Choroid plexus epithelial cell (primary cell): ENCODE measurements at places on chromosomes 4 and X.
A peak's percentile ranks its signal among the peaks of the same experiment; 100 is the strongest.

- no peak for DNase-seq
These were observed 216.6 kb downstream of the NR3C2 start for GRCh38 chr4:148225639-148226038.

DNA sequence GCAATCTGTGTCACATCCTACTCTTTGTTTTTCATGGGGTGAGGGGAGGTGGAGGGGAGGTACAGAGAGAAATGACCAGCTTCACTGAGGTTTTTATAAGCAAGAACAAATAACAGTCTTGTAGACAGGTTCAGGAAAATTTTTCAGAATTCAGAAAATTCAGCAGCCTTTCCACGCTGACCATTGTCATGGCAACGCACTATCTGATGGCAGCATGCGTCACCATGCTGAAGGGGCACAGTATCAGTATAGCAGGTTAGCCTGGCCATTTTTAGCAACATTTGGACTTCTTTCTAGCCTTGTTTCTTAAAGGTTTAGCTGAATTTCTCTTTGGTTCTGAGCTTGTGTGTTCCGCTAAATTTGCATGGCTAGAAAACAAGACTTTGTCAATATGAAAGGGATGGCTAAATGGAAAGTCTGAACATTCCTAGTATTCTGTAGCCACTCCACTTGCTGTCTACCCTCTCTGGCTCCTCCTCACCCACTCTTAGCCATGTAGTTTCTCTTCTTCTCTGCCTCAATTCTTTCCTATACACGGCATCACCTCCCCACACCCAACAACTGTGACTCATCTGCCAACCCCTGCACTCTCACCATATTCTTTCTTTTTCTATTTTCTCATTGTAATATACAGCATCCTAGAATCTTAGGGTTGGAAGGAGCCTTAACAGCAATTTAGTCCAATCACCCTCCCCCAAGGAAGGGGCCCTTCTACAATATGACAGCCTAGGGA, 42.7 kb upstream of the CITED1 start:
- DNase-seq = no peak

GRCh38 chr4:62531731-62532130, 1331.6 kb downstream of the ADGRL3 start:
- DNase-seq = no peak

DNA sequence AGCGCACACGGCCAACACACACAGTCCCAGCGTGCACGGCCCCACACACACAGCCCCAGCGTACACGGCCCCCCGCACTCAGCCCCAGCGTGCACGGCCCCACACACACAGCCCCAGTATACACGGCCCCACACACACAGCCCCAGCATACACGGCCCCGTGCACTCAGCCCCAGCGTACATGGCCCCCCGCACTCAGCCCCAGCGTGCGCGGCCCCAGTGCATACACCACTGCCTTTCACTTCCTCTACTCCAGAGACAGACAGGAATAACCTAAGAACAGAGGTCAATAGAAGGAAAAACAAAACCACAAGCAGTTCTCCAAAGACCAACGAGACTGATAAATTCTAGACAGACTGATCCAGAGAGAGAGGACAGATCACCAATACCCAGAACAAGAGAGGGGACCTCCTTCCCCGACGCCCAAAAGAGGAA, 17.1 kb downstream of the GAK start:
- peak; percentile 34 for DNase-seq

DNA sequence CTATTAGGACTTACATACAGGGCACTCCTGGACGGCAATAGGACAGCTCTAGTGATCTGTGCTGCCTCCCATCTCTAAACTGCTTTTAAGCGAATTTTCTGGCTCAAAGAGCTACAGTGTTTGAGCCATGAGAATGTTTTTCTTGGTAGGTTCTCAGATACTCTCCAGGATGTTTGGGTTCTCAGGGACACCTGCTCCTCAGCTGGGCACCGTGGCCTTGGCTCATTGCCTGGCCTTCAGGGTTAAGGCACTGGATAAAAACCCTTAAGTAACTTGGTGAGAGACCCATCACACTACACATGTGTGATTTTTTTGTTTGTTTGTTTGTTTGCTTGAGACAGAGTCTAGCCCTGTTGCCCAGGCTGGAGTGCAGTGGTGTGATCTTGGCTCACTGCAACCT, 38.5 kb upstream of the HERC5 start:
- peak; percentile 9 for DNase-seq

- no peak for DNase-seq
These were observed 480.9 kb upstream of the IGFBP7 start for GRCh38 chr4:57591073-57591472.

DNA sequence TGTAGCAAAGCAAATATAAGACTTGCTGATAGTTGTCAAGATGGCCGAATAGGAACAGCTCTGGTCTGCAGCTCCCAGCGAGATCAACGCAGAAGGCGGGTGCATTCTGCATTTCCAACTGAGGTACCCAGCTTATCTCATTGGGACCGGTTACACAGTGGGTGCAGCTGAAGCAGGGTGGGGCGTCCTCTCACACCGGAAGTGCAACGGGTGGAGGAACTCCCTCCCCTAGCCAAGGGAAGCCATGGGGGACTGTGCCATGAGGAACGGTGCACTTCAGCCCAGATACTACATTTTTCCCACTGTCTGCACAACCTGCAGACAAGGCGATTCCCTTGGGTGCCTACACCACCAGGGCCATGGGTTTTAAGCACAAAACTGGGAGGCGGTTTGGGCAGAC, 382.3 kb upstream of the EMCN start:
- no peak for DNase-seq

GRCh38 chr4:141659539-141659938, 23.2 kb downstream of the IL15 start:
- DNase-seq = peak; percentile 34

DNA sequence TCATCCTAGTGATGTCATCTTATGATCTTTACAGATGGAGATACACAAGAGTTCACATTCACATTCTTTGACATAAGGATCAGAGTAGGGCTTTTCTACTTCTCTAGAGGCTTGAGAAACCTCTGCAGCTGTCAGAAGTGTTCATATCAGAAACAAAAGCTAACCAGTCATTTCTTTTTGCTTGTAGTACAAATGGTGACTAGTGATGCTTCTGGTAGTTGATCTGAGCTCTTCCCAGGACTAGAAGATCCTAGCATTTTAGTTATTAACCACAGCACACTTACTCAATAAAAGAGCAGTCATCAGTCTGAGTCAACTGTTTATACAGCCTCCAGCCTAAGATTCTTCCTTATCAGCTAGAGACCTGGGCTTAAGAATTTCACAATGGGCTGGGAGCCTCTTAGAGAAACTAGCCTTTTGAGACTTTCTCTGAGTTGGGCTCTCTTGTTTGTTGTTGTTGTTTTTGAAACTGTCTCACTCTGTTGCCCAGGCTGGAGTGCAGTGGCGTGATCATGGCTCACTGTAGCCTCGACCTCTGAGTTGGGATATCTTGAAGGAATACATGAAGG, 84.1 kb downstream of the TMEM164 start:
- DNase-seq = peak; percentile 93

GRCh38 chr4:138242834-138243156, 646 bp upstream of the SLC7A11 start:
- DNase-seq = no peak

DNA sequence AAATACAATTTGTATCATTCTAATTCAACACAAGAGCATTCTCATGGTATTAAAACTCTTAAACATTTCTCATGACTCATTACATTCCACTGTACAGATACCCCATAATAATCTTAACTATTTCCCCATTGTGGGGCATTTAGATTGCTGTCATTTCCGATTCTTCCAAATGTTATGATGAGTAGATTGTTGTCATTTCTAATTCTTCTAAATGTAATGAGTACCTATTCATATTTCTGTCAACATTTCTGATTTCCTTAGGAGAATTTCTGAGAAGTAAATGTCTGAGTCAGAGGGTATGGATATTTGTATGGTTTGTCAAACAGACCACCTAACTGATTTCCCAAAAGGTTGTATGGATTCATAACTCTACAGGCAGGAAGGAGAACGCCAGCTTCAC, 8.3 kb downstream of the S100G start:
- peak; percentile 61 for DNase-seq

DNA sequence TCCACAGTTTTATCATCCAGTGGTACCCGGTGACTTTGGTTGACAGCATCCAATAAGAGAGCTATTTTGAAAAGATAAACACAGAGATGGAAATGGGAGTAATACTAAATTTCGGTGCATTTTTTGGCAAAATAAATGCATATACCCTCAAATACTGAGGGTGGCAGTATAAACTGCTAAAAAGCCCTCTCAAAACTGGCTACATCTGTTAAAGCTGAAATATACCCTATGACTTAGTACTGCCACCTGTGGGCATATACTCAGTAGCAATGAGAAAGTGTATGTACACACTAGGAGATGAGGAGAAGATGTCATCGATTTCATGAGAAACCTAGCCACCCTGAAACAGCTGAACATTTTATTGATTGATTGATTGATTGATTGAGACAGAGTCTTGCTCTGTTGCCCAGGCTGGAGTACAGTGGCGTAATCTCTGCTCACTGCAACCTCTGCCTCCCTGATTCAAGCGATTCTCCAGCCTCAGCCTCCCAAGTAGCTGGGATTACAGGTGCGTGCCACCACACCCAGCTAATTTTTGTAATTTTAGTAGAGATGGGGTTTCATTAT, 12.2 kb upstream of the TMEM128 start:
- peak; percentile 88 for DNase-seq

DNA sequence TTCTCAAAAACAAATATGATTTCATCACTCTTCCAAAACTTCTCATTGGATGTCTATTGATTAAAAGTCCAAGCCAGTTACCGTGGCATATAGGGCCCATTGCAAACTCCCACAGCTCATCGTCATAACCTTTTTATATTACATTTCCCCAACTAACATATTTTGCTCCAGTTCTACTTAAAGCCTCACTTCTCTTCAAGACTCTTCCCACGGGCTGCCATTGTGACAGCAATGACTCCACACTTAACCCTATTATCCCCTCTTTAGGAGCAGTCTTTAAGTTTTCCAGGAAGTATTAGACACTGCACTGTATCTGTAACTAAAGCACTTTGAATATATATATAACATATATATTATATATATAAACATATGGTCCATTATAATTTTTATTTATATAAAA, 44.5 kb downstream of the DTHD1 start:
- DNase-seq = no peak

- DNase-seq = peak; percentile 48
These were observed 494.2 kb upstream of the INTU start for GRCh38 chr4:127138586-127138985.

- no peak for DNase-seq
These were observed 20.4 kb downstream of the MSANTD1 start for GRCh38 chr4:3269105-3269927.

DNA sequence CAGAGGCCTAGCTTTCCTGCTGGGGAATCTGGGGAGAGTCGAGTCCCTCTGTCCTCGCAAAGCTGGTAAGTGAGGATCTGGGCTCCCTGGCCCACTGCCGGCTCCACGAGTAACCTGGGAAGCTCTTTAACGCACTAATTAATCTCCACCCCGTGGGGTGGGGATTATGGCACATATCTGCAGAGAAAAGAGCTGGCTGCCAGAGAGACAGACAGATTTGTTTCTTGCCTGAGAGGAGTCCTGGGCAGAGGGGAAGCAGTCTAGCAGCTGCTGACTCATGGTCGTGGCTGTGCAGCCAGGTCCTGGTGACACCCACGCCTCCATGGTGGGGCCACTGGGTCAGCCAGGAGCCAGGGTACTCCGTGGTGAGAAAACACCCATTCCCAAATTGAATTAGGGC, 14.0 kb downstream of the SORCS2 start:
- DNase-seq = peak; percentile 69

GRCh38 chr4:151202851-151203455, 74.0 kb upstream of the PRSS48 start:
- peak; percentile 78 for DNase-seq

DNA sequence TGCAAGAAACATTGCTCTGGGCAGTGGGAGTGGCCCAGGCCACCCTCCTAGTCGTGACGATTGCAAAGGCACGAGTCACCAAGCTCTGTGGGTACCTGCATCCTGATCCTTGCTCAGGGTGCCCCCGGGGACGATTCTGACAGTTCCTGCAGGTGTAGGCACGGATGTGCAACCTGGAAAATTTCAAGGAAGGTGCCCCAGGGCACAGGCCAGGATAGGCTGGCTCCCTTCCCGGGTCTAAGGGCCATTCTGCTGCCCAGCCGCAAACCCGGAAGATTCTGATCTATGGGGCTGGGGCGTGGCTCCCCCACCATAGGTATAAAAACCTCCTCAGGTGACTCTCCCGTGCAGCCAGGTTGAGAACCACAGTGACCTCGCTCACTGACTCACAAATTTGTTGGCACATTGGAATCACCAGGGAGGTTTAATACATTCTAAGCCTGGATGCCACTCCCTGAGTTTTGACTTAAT, 228.5 kb downstream of the PTTG2 start:
- no peak for DNase-seq

- DNase-seq = no peak
These were observed 170.2 kb downstream of the ADGRA3 start for GRCh38 chr4:22345678-22346077.
